ENCODE measurements at places on chromosomes 5 and 9.

DNA sequence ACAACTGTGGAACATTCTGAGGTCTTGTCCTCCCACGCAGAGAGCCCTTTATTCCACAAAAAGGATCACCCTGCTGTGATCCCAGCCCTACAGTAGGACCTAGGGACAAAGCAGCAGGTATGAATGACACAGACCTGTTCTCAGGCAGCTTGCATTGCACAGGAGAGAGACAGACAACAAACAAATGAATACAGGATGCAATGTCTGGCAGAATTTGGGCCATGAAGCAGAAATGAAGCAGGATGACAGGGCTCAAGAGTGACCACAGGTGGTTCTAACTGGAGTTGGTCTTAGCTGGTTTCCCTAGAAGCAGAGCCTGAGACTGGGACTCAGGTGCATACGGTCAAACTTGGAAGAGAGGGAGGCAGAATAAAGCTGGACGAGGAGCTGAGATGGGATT lies 388.8 kb downstream of the CDK5RAP2 start:
- no peak overlapping the region for H3K27ac ChIP-seq
- H3K4me3 ChIP-seq, result no peak overlapping the region
- H3K27me3 ChIP-seq, result no peaks in the 10 kb centered on the region
- no peaks in the 10 kb centered on the region for H3K4me1 ChIP-seq
- no peak for DNase-seq

DNA sequence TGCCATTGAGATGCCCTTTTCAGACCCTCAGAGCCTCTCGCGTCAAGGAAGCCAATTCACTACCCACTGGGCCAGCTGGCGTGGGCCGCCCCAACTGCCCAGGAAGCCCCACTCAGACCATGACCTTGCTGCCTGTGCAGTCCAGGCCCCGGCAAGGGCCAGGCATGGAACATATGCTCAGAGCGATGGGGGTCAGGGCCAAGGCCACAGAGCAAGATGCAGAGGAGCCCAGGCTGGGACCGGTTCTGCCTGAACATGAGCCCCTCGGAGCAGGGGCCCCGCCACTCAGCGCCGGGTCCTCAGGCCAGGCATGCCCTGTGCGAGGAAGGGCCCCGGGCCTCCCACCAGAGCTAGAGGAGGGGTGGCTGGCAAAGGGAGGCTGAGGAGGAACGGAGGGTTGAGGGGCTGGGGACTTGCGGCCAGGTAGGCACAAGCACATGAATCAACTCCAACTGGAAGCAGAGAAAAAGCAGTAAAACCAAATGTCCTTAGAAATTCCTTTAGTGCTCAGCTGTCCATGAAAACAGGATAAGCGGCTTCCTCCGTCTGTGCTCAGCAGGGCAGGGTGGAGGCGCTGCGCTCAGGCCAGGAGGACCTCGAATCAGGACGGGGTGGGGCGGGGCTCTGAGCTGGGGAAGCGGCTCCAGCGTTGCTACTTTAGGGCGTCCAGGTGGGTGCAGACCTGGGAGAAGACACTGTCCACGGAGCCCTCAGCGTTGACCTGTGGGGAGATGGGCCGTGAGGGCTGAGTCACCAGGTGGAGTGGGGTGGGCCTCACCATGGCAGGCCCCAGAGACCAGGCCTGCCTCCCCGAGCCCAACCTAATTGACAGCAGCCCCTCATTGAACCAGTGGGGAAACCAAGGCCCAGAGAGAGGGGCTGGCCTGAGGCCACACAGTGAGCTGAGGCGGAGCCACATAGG lies 9.9 kb downstream of the AK1 start:
- H3K36me3 ChIP-seq, result no peaks in the 10 kb centered on the region
- no peak overlapping the region for H3K27ac ChIP-seq
- H3K27me3 ChIP-seq, result no peaks in the 10 kb centered on the region
- no peak for DNase-seq

GRCh38 chr5:52856564-52856963 lies 68.8 kb downstream of the ITGA1 start:
- H3K36me3 ChIP-seq, result no peaks in the 10 kb centered on the region
- peaks cover 4% of the 10 kb centered on the region for H3K4me1 ChIP-seq
- H3K4me3 ChIP-seq, result no peak overlapping the region
- H3K27ac ChIP-seq, result no peak overlapping the region
- DNase-seq, result no peak
- no peaks in the 10 kb centered on the region for H3K27me3 ChIP-seq

DNA sequence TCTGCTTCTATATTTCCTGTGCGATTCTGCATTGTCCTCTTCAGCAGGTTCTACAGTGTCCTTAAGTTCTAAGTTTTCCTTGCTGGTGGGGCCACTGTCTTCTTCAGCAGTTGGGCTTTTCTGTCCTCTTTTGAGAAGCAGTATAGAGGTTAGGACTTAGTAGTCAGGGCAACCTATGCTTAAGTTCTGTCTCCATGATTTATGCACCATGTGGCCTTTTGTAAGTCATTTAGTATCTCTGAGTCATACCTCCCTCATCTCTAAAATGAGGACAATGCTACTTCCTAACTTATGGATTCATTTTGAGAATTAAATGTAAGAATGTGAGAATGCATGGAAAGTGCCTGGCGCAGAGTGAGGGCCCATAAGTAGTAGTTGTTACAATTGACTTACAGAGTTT lies 46.8 kb downstream of the GRIN3A start:
- H3K4me3 ChIP-seq, result no peak overlapping the region
- no peak for DNase-seq
- no peaks in the 10 kb centered on the region for H3K4me1 ChIP-seq
- no peak overlapping the region for H3K27ac ChIP-seq
- H3K36me3 ChIP-seq, result no peaks in the 10 kb centered on the region
- H3K27me3 ChIP-seq, result no peaks in the 10 kb centered on the region

DNA sequence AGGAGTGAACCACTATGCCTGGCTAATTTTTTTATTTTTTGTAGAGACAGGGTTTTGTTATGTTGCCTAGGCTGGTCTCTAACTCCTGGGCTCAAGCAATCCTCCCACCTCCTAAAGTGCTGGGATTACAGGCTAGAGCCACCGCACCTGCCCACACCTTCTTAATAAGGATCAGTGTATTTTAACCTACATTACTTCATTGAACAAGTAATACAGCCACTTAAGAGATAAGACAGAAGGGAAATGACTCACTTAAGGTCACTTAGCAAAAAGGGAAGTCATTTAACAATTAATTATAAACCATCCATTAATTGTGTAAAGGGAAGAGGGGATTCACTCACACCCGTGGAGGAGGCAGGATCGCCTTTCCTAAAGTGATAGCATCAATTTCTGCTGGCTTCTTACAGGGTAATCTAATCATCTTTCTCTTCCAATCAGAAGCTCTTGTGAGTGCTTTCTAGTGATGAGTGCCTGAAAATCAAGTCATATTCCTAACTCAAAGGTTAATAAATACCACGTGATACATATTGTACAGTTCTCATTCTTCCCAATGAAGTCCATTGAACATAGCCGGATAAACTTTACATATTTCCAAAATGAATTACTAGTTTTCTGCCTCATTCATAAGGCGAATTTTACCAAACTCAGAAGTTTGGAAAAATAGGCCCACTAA lies 3.5 kb downstream of the FBXW11 start:
- no peak for DNase-seq
- no peak overlapping the region for H3K27ac ChIP-seq
- no peaks in the 10 kb centered on the region for H3K4me1 ChIP-seq

DNA sequence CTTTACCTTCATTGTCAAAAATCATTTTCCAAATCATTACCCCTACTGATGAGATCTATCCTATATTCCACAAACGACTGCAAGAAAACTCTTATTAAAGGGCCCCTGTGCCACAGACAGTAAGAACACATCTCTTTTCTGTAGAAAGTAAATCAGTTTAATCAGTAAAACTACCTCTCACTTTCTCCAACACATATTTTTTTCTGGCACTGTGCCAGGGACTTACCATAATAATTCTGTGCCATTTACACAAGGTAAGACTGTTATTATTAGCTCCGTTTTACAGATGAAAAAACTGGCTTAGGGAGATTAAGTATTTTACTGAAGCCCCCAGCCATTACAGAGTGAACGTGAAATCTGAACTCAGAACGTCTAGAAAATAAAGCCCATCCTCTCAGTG lies 587.0 kb upstream of the COX7C start:
- no peak overlapping the region for H3K27ac ChIP-seq
- H3K4me3 ChIP-seq, result no peak overlapping the region
- DNase-seq, result no peak
- no peaks in the 10 kb centered on the region for H3K4me1 ChIP-seq
- H3K36me3 ChIP-seq, result no peaks in the 10 kb centered on the region

GRCh38 chr5:98906756-98907355 lies 22.0 kb downstream of the CHD1 start:
- peaks cover 14% of the 10 kb centered on the region for H3K36me3 ChIP-seq
- no peak for DNase-seq
- H3K27ac ChIP-seq, result no peak overlapping the region
- H3K27me3 ChIP-seq, result no peaks in the 10 kb centered on the region
- H3K4me1 ChIP-seq, result peaks cover 59% of the 10 kb centered on the region

All from tibial nerve (tissue), 4 donors.